Brain (organoid and tissue), 16 donors: ENCODE measurements at places on chromosomes 7 and 10.

GRCh38 chr10:15571575-15571974 is 148.1 kb downstream of the ITGA8 start:
- DNase-seq: peak; percentile 32

DNA sequence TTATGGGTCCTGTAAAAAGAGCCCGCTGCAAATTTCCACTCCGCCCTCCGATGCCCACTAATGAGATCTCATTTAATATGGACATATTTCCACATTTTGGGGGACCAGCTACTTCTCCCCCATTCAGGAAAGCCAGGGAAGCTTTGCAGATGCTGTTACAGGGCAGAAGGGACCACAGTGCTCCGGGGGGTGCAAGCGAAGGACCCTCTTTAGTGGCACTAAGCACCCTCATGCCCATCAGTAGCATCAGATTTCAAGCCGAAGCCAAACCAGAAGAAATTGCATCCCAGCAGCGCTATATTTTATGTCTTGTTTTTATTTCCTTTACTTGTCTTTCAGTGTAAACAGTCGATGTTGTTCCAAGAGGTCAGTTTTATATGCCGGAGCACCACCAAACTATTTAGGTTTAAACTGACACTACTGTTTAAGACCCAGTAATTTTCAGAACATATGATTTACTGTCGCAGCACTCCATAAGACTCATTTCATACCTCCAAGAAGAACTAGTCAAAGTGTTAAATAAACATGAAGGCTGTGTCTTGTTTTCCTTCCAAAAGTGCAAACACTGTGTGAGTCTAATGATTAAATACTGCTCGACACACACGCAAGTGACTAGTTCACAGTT is 122.2 kb upstream of the MGMT start:
- DNase-seq: no peak

DNA sequence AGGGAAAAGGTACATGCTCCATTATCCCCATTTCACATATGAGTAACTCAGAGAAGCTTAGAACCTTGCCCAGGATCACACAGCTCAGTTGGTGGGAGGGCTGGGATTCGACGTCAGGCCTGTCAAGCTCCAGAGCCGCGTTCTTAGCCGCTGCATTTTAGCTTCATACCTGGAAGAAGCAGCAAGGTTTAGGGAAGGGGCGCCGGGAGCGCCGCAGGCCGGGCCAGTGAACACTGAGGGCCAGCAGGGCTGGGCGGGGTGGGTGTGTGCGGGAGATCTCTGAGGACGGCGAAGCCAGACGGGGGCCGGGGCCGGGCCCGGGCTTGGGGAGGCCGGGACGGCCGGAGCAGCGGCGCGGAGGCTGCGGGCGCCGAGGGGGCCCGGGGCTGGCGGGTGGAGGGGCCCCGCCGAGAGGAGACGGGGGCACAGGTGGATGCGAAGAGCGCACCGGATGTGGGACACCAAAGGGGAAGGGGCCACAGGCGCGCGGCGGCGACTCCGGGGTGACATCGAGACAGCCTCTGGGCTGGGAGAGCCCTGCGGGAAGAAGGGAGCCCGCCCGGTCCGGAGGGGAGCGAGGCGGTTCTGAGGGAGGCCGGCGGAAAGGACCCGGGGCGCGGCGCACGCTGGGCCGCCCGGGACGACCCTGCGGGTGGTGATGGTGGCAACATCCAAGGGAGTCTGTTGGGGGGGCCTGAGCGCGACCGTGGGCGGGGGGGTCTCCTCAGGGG is 498 bp downstream of the NDST2 start:
- peak; percentile 12 for DNase-seq

DNA sequence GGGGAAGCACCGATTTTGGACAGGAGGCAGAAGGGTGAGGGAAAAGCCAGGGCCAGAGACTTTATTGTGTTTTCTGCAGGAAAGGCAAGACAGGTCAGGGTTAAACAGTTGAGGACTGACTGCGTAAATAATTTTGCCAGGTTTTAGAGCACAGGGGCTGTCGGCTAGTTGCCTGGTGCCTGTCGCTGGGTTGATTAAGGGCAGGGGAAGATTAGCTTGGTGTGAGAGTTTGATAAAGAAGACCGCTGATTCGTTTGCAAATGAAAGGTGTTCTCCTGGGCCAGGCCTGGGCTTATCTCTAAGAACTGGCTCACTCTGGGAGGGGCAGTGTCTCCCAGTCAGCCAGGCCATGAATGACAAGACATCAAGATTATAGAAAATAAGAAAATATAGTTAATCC is 75.6 kb downstream of the SLC37A3 start:
- no peak for DNase-seq

DNA sequence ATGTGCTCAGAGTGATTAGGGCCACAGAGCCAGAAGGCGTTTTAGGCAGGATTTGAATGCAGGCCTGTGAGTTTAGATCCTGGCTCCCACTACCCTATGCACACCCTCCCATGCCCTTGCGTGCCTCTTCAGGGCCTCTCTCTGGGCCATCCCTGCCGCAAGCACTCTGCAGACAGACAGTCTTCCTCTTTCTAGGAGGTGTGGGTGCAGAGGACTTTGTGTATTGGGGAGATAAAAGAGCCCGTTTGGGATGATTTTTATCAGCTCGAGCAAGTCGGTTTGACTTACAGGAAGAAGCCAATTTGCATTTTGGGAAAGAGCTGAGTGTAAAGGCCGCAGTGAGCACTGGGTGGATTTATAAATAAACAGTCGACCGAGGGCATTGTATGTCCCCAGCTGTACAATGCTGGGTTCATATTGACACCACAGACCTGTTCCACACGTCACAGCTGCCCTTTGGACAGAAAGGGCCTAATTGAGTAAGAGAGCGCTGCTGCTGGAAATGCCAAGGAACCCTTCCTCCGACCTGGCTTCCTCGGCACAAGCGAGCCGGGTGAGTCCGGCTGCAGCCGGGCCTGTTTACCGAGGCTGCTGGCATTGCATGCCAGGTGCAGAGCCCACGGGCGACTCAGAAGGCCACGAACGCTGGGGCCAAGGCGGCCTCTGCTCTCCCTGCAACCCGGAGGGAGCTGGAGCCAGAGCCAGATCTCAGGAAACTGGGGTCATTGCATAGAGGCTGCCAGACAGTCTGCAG is 25.1 kb downstream of the ZMIZ1 start:
- DNase-seq: no peak

GRCh38 chr10:60892571-60892970 is 51.4 kb downstream of the RHOBTB1 start:
- no peak for DNase-seq

DNA sequence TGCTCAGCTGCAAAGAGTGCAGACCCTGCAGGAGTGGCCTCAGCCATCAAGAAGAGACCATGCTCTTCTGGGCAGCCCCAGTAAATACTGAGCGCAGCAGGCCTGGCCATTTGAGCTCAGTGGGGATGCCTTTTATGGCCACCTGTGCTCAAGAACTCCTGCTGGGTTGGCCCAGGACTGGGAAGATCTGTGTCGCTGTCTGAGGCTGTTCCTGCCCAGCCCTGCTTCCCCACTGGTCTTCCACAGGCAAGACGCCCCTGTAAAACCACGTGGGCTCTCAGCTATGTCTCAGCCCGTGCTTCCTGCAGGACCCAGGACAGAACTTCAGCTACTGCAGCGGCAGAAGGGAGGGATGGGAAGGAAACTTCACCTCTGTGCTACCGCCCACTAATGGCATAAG is 10.5 kb upstream of the PPIF start:
- DNase-seq: no peak

GRCh38 chr10:35993591-35994515 is 351.8 kb upstream of the FZD8 start:
- DNase-seq: no peak

GRCh38 chr10:43000651-43001426 is 76.0 kb upstream of the RET start:
- no peak for DNase-seq

GRCh38 chr10:78389419-78389818 is 355.8 kb downstream of the RPS24 start:
- DNase-seq: no peak

DNA sequence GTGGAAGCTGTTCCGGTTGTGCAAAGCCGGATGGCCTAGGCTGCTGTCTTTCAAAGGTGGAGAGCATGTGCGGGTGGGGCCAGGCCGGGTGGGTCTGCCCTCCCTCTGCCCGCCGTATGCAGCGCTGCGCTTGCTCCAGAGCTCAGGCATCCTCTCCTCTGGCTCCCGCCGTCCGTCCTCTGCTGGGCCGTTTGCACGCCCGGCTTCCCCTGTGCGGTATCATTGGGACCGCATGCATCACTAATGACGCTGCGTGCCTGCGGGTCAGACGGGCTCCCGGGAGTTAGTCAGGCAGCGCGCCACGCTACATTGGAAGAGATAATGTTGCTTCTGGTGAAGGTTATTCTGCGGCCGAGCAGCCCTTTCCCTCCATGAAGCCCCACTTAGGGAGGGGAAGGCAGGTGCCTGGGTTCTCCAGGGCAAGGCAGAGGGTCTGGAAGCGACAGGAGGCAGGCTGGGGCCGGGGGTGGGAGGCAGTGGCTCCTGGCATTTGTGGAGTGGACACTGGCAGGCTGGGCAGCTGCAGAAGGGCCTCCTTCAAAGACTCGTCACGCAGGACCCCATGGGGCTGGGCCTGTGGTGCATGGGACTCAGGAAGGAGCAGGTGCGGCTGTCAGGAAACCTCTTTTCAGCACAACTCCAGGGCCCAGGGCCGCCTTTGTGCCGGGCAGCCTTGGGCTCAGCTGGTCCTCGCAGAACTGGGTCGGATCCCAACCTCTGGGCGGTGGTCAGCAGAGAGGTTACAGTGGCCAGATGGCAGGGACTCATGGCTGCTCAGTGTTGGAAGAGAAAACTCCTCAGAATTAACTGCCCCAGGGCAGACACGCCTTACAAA is 318.5 kb downstream of the WDR37 start:
- DNase-seq: peak; percentile 55

- no peak for DNase-seq
These were observed 42.7 kb downstream of the LYZL2 start for GRCh38 chr10:30586828-30587227.

DNA sequence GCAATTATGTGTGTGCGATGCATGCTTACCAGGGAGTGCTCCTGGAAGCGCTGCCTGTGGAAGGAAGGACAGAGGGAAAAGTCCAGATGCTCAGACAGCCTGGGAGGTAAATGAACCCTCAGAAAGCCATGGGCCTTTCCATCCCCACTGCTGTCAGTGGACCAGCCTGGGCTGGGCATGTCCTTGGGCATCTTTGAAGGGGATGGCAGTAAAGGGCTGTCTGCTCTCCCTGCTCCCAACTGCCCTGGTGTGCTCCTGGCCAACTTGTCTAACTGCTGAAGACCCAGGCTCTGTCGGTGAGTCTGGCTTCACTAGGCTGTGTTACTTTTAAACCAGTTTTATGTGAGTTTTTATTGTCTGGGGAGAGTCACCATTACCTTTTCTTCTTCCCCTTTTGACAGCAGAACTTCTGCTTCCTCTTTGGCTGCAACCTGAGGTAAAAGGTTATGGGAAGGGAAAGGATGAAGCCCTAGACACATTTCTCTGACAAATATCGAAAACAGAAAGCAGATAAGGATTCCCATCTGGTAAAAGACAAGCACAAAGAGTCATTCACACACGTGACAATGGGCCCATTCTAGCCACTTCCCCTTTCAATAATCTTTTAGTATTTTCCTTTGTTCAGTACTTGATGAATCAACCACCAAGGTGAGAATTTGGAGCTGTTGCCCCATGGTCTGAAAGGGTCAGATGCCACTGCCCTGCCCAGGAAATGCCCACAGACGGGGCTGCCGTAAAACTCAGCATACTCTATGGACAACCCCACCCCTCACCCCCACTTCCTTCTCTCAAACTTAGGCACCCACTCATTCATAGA is 27.6 kb upstream of the PIK3AP1 start:
- DNase-seq: no peak

DNA sequence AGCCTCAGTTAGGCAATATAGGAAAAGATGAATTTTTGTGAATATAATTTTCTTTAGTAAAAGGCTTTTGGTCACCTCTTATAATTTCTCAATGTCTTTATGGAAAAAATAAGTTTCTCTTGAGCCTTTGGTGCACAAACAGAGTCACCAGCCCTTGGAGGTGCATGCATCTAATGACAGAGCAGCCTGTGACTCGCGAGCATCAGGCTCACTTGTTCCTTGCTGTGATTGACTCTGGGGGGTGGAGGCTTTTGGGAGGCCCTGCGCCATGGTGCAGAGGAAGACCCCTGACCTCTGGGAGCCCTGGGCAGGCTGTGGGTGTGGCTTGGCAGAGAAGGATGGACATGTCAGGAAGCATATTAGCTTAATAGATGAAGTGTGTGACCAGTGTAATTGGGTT is 60.2 kb downstream of the FIGNL1 start:
- no peak for DNase-seq

DNA sequence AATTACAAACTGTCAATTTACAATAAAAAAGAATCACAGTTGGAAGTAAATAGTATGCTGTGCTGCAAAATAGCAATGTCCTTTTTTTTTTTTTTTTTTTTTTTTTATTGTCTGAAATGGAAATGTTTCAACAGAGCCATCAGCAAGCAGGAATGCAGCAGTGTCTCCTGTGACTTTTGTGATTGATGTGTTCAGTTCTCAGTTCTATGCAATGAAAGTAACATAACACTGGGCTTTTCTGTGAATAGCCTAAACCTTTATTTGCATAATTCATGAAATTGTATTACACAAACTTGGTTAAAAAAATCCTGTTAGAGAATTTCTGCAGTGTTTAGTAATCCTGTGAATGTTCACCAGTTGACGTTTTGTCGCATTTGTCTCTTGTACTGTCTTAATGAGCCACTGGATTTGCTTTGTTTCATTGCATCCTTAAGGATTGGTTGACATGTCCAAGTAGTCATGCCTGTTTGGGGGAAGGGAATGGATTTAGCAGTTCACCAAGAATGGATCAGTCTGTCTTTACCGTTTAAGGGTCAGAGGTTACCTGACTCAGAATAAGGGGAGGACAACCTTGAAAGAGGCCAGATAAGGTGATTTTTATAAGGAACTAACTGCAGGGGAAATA is 192.7 kb downstream of the MLLT10 start:
- DNase-seq: peak; percentile 49

- DNase-seq: peak; percentile 39
These were observed 4.4 kb downstream of the UNC5B start for GRCh38 chr10:71216751-71217265.
